ENCODE measurements at places on chromosomes 3 and 15. TPM values are rescaled to one million over a fixed set of nuclear protein-coding genes. Genes with fewer than 3 reads are reported as not detected.

XIRP1 gene
- total RNA-seq, result not detected

- 0 out of 2 replicates have a peak, but pooled peaks cover 3% of the 10 kb centered on the region for H3K4me1 ChIP-seq
- H3K36me3 ChIP-seq, result no peaks in the 10 kb centered on the region
- DNase-seq, result no peak
- H3K27me3 ChIP-seq, result no peaks in the 10 kb centered on the region
Observed at GRCh38 chr15:53223815-53224214, 433.7 kb upstream of the ONECUT1 start.

DNA sequence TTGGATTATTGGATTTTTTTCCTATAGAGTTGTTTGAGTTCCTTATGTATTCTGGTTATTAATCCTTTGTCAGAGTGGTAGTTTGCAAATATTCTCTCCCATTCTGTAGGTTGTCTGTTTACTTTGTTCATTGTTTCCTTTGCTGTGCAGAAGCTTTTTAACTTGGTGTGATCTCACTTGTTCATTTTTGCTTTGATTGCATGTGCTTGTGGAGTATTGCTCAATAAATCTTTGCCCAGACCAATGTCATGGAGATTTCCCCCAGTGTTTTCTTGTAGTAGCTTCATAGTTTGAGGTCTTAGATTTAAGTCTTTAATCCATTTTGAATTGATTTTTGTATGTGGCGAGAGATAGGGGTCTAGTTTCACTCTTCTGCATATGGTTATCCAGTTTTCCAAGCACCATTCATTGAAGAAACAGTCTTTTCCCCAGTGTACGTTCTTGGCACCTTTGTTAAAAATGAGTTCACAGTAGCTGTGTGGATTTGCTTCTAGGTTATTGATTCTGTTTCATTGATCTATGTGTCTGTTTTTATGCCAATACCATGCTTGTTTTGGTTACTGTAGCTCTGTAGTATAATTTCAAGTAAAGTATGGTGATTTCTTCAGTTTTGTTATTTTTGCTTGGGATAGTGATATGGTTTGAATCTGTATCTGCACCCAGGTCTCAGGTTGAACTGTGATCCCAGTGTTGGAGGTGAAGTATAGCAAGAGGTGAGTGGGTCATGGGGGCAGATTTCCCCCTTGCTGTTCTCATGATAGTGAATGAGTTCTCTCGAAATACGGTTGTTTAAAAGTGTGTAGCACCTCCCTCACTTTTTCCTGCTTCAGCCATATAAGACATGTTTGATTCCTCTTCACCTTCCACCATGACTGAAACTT lies 46.1 kb upstream of the TNFSF10 start:
- DNase-seq, result no peak
- H3K27me3 ChIP-seq, result no peaks in the 10 kb centered on the region
- 0 out of 2 replicates have a peak, but pooled peaks cover 2% of the 10 kb centered on the region for H3K4me1 ChIP-seq
- H3K36me3 ChIP-seq, result no peaks in the 10 kb centered on the region
- no peak overlapping the region for H3K4me3 ChIP-seq
- H3K27ac ChIP-seq, result no peak overlapping the region

- DNase-seq, result no peak
- H3K4me3 ChIP-seq, result no peak overlapping the region
- no peaks in the 10 kb centered on the region for H3K27me3 ChIP-seq
- peaks cover 53% of the 10 kb centered on the region for H3K4me1 ChIP-seq
Observed at GRCh38 chr15:98889930-98890695, 117.5 kb downstream of the PGPEP1L start.

- peaks cover 12% of the 10 kb centered on the region for H3K4me1 ChIP-seq
- no peak overlapping the region for H3K4me3 ChIP-seq
- no peaks in the 10 kb centered on the region for H3K36me3 ChIP-seq
Observed at GRCh38 chr3:12996181-12996506, 77.1 kb downstream of the IQSEC1 start.

Data from WTC11 (cell line).